HT-29 (cell line): ENCODE measurements at places on chromosomes 5 and 9.

DNA sequence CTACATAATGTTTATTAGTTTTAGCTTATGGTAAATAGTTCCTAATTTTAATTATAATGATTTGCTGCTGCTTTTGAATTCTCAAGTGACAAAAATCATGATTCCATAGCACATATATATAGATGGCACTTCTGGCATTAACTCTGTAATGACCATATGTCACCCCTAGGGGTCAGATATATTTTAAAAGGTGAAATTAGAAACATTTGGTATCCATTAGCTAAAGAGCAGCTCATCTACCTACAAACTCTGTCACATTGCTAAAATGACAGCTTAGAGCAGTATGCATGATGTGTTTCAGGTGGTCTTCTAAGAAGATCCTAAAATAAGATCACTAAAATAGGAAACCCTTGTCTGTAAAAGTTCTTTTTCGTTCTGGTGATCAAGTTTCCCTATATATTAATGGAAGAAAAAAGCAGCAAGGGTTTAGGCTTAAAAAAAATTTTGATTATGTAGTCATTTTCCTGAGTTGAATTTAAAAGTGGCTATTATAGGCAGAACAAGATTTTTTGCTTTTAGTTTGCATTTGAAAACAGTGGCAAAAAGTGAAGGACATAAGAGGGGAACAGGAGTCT lies 157.7 kb upstream of the POU5F2 start:
- DNase-seq: peak; percentile 43

- no peak for DNase-seq
Observed at GRCh38 chr5:175603987-175604739, 53.7 kb upstream of the HRH2 start.

GRCh38 chr9:113705928-113706519 lies 170.1 kb upstream of the ZNF618 start:
- DNase-seq: no peak

DNA sequence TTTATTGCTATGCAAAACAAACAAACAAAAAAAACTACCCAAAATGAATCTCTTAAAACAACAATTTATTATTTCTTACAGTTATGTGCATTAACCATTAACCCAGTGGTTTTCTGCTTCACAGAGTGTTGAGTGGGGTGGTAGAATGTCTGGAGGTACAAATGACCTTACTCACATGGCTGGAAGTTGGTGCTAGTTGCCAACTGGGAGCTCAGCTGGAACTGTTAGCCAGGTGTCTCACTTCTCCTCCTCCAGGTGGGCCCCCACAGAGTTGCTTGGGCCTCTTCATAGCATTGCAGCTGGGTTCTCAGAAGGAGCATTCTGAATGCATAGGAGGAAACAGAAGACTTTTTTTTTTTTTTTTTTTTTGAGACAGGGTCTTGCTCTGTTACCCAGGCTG lies 10.5 kb upstream of the B4GALT1 start:
- no peak for DNase-seq

DNA sequence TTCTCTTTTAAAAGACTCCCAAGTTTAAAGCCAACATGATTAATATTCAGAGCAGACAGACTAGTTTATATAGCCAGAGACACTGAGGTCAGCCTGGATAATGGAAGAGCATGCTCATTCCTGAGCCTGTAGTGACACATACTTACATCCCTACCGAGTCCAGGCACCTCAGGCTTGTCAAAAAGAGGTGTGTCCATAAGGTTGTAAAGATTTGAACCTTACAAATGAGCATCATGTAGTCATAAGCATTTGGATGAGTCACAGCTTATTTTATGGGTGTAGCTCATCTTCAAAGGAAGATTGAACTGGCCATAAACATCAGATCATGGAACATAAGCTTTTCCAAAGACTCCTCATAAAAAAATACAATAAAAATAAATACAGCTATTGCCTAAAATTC lies 333.5 kb downstream of the EFNA5 start:
- DNase-seq: peak; percentile 60

DNA sequence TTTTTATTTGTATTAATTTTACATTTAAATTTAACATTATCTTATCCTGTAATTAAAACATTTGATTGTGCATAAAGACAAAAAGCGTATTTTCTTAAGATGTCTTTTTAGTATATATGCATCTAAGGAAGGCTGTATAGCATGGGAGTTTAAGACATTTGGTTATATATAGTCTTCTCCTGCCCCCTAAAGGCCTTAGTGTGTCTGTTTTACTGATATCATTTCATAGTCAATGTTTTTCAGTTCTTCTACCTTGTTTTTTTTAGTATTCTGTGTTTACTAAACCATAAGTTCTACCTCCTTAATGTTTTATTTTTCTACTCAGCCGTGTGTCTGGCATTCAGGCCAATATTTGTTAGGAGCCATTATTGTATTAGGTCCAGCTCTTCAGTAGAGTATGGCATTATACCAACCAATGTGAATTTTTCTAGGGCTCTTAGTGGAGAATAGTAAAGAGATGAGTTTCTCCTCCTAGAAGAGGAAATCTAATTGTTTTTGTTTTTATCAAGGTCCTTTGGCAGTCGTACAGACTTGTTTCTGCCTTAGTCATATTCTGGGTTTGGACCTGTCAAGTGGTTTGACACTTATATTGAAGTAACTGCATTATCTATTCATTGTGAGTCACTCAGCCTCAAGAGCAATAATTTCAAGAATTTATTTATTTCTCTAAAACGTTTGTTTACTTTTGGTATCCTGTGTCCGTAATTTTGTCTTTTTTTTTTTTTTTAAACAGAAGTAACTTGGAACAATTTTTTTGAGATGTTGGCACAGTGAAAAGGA lies 74.8 kb downstream of the SLF1 start:
- DNase-seq: peak; percentile 51

DNA sequence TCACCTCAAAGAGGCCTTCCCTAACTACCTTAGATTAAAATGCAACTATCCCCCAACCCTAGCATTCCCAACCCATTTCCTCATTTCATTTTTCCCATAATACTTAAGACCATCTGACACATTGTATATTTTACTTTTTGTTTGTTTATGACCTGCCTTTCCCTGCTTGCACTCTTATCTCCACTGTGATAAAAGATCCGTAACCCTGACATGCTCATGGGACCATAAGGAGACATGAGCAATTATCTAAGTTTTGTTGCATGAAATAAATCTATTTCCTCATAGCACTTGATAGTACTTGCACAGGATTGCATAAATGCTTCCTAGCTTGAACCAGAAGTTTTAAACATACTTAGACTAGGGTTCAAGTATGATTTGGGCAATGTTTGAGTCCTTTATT lies 323.7 kb downstream of the NPR3 start:
- DNase-seq: no peak

DNA sequence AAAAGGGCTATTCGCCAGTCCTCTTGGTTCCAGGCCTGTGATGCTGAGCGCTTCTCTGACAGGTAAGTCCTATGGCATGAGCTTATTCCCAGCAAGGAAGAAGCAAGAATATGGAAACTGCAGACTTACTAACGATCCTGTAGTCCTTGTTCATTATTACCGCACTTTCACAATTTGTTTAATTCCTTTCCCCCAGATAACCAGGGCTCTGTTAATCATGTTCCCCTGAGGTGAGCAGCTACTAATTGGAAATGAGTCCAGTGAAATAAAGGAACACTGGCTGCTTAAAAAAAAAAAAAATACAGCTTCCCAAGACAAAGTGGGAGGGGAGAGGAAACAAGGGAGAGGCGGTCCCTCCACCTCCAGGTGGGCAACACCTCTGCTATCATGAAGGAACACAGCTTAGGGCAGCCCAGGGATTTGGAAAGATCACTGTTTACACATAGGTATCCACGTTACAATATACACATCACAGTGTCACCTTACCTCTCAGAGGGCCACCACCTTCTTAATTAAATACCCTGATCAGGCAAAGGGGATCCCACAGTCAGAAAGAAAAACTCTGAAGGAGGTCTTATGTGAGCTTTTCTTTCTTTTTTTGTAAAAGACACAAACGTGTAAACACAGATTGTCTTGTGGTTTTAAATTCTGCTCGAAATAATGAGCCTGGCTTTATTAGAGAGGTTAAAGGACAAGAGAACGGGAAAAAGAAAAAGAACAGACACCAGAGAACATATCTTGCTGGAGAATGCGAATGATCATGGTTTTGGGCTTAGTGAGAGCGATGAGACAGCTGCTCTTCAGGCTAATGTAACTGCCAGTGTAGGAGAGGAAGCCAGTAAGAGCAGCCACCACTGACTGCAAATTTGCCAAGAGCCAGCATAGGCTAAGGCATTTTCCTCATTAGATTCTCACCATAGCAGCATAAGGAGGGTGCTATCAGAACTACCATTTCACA lies 258.6 kb downstream of the CRB2 start:
- no peak for DNase-seq

DNA sequence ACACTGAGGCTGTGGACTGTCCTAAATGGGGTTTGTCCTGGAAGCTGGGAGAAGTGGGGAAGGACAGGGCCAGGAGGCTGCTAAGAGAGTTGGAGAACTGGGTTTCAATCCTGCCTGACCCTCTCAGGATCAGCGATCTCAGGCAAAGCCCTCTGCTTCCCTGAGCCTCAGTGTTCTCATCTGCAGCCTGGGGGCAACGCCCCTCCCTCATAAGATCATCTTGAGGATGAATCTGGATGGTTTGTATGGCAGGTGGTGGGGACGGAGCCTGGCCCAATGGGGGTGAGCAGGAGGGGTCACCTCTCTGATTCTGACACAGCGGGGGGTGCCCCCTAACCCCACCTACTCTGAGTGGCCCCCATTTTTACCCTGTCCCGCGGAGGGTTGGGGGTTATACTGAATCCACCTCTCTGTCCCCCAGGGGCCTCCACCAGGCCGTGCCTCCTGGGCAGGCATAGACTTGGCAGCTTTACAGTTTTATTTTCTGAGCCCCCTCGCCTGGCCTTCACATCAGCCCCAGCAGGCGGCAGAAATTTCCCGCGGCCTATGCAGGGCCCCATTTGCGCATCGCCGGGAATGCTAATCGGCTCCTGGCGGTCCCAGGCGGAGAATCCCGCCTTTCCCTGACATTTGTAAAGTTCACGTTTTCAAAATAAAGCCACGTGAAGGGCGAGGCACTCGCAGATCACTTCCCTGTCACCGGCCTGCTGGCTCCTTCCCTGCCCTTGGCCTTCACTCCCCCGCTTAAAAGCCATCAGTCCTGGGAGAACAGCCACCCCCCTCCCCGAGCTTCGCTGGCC lies 17.8 kb upstream of the LAMC3 start:
- DNase-seq: no peak

- DNase-seq: no peak
Observed at GRCh38 chr9:117714282-117714681, 10.1 kb downstream of the TLR4 start.

- DNase-seq: no peak
Observed at GRCh38 chr9:132556235-132556634, 26.2 kb upstream of the BARHL1 start.

DNA sequence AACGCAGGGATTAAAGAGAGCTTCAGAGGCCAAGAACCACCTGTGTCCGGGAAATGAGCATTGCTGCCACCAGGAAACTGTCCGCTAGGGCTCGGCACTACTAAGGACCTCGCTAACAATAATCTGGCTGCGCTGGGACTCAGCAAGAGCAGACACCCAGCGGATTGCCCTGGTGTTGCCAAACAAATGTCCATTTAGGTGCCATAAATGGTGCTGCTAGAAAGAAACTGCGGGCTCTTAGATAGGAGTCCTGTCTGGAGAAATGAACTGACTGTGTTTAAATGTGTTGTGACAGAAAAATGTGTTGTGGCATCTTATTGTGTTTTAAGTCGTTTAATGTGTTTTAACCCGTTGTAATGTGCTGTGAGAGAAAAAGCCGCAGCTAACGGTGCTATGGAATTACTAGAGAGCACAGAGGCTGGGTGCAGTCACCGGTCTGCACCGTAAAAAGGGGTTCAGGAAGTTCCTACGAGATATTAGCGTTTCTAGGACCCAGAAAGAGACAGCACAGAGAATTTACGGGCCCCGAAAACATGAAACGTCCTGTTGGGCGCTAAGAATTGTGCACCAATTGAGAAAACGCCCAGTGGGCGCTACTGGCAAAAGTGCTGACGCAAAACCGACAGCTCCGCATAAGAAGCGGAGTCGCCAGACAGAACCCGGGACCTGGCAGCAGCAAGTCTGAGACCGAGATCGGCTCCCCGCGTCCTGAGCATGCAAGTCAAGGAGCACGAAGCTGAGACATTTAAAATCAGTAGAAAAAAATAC lies 90.6 kb downstream of the ANXA2R start:
- DNase-seq: peak; percentile 28

DNA sequence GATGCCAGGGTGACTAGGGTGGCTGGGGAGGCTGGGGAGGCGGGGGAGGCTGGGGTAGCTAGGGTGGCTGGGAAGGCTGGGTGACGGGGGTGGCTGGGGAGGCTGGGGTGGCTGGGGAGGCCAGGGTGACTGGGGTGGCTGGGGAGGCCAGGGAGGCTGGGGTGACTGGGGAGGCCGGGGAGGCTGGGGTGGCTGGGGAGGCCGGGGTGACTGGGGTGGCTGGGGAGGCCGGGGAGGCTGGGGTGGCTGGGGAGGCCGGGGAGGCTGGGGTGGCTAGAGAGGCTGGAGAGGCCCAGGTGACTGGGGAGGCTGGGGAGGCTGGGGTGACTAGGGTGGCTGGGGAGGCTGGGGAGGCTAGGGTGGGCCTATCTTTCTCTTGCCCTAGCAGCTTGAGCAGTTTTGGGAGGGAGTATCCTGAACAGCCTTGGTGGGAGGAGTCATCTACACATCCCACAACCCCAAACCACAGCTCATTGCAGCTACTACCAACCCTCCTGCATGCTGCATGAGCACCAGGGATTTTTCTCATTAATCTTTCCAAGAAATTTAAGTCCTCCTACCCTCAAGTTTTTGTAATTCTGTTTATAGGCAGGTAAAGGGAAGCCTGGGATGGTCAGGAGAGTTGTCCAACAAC lies 203.2 kb upstream of the IRX1 start:
- no peak for DNase-seq

GRCh38 chr5:111997711-111998110 lies 240.7 kb upstream of the NREP start:
- no peak for DNase-seq
